RCC 7860 (cell line): ENCODE measurements at places on chromosomes 7 and 10.

DNA sequence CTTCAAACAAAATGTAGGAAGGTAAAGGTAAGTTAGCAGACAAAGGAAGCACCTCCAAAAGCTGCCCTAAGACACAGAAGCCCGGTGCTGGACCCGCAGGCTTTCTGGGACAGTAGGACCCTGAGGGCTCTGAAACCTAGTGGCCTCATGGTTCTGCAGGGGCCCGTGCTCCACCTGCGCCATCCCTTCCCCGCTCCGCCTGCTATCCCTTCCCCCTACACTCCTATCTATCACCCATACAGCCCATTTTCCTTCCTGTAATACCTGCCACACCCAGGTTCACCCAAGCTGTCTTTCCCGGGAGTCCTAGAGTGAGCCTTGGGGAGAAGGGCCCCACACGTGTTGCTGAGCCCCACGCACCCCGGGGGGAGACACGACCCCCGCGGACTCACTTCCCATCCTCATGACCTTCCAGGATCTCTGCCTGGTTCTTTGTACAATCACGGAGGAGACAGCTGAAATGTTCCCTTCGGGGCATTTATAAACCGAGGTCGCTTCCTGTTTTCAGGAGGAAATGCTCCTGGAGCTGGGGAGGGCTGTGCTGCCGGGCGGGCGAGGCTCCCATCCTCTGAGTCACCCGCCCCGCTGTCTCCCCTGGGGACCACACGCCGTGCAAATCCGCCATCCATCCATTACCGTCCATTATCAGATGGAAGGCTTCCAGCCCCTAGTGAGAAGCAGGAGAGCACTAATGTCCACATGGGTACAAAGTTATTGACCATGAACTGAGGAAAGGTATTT lies 251.7 kb upstream of the PITRM1 start:
- DNase-seq = peak; percentile 82

GRCh38 chr7:94403546-94403945 lies 8.9 kb downstream of the COL1A2 start:
- no peak for DNase-seq

- no peak for DNase-seq
Observed at GRCh38 chr10:24481241-24481640, 242.4 kb downstream of the ARHGAP21 start.

DNA sequence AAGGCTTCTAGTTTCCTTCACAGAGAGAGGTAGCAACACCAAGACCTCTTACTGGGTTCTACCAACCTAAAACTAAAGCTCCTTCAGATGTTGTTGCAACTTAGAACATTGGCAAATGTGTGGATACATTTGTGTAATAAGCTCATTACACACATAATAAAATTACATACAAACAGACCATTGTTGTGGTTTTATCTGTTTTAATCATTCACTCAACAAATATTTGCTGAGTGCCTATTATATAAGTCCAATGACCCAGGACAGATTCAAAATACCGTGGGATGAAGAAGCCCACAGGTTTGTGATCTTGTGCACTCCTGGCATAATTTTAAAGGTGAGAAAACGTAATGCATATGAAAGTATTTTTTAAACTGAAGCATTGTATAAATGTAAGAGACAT lies 160.4 kb upstream of the NPVF start:
- no peak for DNase-seq

- DNase-seq = peak; percentile 45
Observed at GRCh38 chr7:153188630-153189029, 429.1 kb downstream of the ACTR3B start.

DNA sequence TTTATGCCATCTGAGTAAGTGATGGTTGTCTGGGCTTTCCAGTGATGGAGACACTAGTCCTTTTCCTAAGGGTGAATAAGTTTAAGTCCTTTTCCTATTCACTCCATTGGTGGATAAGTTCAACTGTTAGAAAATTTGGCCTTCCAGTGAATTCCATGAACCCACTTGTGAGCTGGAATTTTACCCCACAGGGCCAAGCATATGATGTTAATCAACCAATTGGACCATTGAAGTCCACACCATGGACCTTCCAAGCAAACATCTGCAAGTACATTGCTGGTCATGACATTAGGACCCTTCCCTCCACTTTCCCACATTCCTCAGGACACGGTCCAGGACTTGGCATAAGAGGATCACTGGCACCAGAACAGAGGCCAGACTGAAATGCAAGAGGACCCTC lies 381.4 kb downstream of the RPS24 start:
- DNase-seq = no peak
